ENCODE measurements at places on chromosomes 3 and 15. TPM values are rescaled to one million over a fixed set of nuclear protein-coding genes. Genes with fewer than 3 reads are reported as not detected.

DNA sequence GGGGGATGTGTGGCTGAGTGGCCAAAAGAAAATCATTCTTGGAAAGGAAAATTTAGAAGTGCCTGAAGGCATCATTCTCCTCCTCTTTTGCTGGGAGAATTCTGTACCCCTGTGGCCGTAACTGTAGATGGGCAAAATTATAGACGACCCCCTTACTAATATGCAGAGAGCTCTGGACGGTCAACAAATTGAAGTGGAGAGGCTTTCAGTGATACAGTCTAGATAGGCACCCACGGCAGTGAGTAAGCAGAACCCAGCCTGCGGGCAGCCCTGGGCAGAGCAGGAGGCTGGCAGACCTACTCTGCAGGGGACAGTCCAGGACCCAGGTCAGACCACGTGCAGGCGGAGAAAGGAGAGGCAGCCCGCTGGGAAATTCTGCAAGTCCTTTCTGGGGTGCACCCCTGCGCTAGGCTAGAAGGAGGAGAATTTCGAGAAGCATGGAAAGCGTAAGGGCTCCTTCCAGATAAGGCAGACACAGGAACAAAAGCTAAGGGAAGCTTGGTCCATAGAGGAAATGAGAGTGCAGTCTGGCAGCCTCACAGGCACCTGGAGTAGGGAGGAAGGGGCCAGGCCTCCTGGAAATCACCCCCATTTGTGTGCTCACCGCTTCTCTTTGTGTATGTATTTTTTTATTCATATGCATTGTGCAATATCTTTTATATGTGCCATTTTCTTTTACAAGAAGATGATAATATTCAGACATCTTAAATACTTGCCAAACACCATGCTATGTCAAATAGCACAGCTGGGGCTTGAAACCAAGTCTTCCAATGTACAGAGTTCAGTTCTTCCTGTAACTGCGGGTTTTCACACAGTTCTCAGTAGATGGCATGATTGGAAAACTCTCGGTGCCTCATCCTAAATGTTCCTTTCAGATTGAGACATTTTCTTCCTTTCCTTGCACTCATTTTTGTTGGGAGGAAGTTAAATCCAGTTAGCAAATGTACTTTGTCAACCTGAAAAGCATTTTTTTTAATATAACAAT, 40.2 kb downstream of the LRRK1 start:
- no peaks in the 10 kb centered on the region for H3K27me3 ChIP-seq
- H3K27ac ChIP-seq, result no peak overlapping the region
- H3K4me3 ChIP-seq, result no peak overlapping the region
- no peaks in the 10 kb centered on the region for H3K36me3 ChIP-seq
- no peak for DNase-seq

- H3K4me1 ChIP-seq, result no peaks in the 10 kb centered on the region
- no peak overlapping the region for H3K4me3 ChIP-seq
- no peak for DNase-seq
- H3K27ac ChIP-seq, result no peak overlapping the region
- H3K36me3 ChIP-seq, result no peaks in the 10 kb centered on the region
These were observed 487.1 kb downstream of the PLOD2 start for GRCh38 chr3:145673838-145674237.

DNA sequence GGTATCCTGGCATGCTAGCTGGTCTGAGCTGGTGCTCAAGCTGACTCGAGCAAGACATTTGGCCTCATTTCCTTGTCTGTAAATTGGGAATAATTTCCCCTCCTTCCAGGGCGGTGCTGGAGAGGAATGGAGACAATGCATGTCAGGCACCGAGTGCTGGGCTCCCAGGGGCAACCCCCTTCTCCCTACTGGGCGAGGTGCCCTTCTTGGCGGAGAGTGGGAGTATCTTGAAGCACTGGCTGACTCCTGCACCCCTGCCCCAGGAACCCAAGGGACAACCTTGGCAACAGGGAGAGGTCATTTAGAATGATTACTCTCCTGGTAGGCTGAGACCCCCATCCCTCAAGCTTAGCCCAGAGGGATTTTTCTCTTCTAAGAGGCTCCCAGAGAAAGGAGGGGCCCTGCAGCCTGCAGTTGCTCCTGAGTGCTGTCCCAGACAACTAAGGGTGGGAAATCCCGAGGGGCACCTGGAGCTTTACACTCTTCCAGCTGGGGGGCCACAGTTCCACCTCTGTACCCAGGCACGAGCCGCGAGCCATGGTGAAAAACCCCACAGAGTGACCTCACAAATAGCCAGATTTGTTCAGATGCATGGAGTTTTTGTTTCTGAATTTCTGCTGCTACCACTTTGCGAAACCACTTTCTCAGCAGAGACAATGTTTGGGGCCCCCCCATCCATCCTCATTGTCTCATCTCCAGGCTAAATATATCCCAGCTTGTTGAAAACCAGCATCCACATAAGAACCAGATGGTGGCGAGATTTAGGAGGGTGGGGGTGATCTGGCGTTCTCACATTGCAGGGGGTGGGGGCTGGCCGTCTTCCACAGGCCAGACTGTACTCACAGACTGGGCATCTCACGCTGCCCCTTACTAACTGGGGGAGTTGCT, 44.8 kb downstream of the ABTB1 start:
- peaks cover 48% of the 10 kb centered on the region for H3K36me3 ChIP-seq
- DNase-seq, result no peak
- H3K4me3 ChIP-seq, result no peak overlapping the region
- H3K27me3 ChIP-seq, result no peaks in the 10 kb centered on the region
- H3K4me1 ChIP-seq, result peaks cover 8% of the 10 kb centered on the region

GRCh38 chr3:126152901-126153694, 27.3 kb downstream of the ALDH1L1 start:
- no peak overlapping the region for H3K27ac ChIP-seq
- H3K27me3 ChIP-seq, result no peaks in the 10 kb centered on the region
- no peak overlapping the region for H3K4me3 ChIP-seq
- H3K4me1 ChIP-seq, result no peaks in the 10 kb centered on the region
- DNase-seq, result no peak
- peaks cover 96% of the 10 kb centered on the region for H3K36me3 ChIP-seq

GRCh38 chr3:123586131-123586530, 1.3 kb upstream of the HACD2 start:
- H3K36me3 ChIP-seq, result peaks cover 9% of the 10 kb centered on the region
- H3K4me3 ChIP-seq, result peak overlapping the region; percentile 92
- H3K4me1 ChIP-seq, result peaks cover 17% of the 10 kb centered on the region
- peak overlapping the region; percentile 5 for H3K27ac ChIP-seq
- DNase-seq, result no peak

The CPNE4 gene
- not detected for total RNA-seq

The TEX55 gene
- not detected for total RNA-seq

The ACTRT3 gene
- total RNA-seq, result 0.74 TPM

The MINAR1 gene
- 0.10 TPM for total RNA-seq

Data from psoas muscle (tissue), 8 donors.